ENCODE measurements at places on chromosomes 16 and 17. TPM values are rescaled to one million over a fixed set of nuclear protein-coding genes. Genes with fewer than 3 reads are reported as not detected.

TEKT3 gene
- not detected for polyA plus RNA-seq

VAT1L gene
- not detected for polyA plus RNA-seq

ZSCAN32 gene
- 7.5 TPM for polyA plus RNA-seq

GNG13 gene
- not detected for polyA plus RNA-seq

ADGRG3 gene
- polyA plus RNA-seq: not detected

SEC14L5 gene
- polyA plus RNA-seq: not detected

CCDC200 gene
- polyA plus RNA-seq: not detected

MYL11 gene
- 0.30 TPM for polyA plus RNA-seq

IL17C gene
- not detected for polyA plus RNA-seq

MYH13 gene
- not detected for polyA plus RNA-seq

NHLRC4 gene
- 0.10 TPM for polyA plus RNA-seq

MYADML2 gene
- polyA plus RNA-seq: not detected

RNF213 gene
- 15.8 TPM for polyA plus RNA-seq

ZNF469 gene
- polyA plus RNA-seq: 0.01 TPM

CDIPT gene
- 55.4 TPM for polyA plus RNA-seq

TP53TG3C gene
- polyA plus RNA-seq: not detected

CALB2 gene
- not detected for polyA plus RNA-seq

PTRH2 gene
- 62.5 TPM for polyA plus RNA-seq

ZCCHC14 gene
- polyA plus RNA-seq: 2.6 TPM

USP43 gene
- 3.4 TPM for polyA plus RNA-seq

NDRG4 gene
- 1.6 TPM for polyA plus RNA-seq

INCA1 gene
- polyA plus RNA-seq: 0.35 TPM

CIBAR2 gene
- polyA plus RNA-seq: not detected

NPTX1 gene
- polyA plus RNA-seq: not detected

SLC6A4 gene
- polyA plus RNA-seq: not detected

DRC7 gene
- polyA plus RNA-seq: not detected
